ENCODE measurements at places on chromosomes 11 and 22.

DNA sequence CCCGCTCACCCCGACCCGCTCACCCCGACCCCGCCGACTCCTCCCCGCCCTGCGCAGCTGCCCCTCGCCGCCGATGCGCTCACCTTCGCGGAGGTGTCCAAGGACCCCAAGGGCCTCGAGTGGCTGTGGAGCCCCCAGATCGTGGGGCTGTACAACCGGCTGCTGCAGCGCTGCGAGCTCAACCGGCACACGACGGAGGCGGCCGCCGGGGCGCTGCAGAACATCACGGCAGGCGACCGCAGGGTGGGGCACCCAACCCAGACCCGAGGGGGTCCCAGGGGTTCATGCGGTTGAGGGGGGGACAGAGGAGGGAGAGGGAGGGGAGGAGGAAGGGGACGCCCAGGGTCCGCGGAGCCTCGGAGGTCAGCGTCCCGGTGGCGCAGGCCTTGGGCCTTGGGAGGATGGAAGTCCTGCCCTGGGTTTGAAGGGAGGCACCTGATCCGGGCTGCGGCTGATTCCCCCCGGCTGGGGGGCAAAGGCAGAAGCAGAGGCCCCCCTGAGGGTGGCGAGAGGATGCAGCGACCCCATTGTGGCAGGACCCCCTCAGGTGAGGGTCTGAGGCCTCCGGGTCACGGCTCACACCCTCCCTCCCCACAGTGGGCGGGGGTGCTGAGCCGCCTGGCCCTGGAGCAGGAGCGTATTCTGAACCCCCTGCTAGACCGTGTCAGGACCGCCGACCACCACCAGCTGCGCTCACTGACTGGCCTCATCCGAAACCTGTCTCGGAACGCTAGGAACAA is 9.2 kb downstream of the PKP3 start:
- DNase-seq = peak; percentile 11

DNA sequence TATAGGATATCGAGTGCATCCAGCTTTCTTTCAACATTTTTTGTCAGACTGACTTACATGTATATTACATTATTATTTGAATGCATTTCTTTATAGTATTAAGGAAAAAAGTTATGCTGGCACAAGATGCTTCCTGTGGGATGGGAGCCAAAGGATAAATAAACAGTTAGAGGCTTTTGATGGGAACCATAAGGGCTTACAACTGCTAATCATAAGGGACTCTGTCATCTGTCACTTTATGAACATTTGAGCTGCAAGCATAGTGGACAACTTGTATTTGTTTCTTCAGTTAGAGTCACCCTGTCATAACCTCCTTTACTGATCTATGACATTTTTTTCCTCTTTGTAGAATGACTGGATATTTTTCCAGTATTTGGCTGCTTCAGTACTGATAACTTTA is 132.4 kb upstream of the CHORDC1 start:
- DNase-seq = no peak

DNA sequence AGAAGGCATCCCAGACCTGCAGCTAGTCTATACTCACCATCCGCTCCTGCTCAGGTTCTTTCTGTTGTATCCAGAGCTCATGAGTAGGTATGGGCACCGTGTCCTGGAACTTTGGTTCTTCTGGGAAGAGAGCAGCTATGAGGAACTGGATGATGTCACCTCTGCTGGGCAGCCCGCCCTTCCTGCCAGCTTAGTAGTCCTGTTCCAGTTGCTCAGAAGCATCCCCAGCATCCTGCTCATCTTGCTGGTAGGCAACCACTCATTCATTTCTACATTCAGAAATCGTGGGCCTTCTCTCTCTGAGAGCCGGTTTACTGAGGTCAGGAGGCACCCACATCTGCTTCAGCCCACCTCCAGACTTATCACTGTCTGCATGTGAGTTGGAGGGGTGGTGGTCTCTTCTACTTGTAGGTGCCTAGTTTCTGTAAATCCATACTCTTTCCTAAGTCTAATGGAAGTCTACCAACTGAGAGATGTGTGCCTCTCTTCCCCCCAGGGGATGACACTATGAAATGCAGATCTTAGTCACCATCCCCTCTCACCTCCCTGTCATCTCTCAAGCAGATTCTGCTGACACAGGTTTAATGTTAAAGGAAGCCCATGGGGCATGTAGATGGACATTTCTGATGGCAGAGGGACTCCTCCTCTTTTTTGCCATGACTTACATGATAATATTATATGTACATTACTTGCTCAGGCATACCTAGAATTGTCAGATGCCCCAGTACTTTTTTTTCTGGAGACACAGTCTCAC is 29.6 kb upstream of the CCDC134 start:
- DNase-seq = no peak

- DNase-seq = peak; percentile 83
Observed at GRCh38 chr22:20418211-20418788, 19.3 kb downstream of the SCARF2 start.

GRCh38 chr22:38864361-38865191 is 7.4 kb downstream of the CBX6 start:
- DNase-seq = no peak

- no peak for DNase-seq
Observed at GRCh38 chr11:3186166-3186953, 21.2 kb upstream of the OSBPL5 start.

DNA sequence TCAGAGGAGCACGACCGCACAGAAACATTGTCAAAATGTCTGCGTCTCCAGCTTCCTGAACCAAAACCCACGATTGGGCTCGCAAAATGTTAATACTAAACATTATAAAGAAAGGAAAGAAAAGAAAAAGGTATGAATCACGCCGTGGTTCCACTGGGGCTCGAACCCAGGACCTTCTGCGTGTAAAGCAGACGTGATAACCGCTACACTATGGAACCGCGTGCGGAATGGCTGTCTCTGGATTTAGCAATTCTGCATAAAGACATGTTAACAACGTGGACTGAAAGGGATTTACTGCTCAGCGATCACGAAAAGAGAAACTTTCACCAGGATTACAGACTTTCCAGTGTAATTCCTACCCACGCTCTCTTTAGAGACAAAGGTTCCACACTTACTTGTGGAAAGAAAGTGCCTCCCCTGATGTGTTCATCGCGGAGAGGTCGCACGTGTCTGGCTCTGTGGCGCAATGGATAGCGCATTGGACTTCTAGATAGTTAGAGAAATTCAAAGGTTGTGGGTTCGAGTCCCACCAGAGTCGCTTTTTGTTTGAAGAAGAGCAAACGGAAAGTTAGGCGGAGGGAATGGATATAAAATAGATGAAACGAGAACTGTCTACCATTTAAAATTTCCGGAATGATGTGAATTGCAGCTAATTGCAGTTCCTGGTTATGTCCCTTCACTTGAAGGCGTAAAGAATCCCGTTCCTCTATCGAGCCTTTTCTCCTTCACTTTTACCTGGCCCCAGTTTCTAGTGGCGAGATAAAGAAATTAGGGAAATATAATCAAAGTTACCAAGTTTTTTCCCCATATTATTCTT is 39.7 kb downstream of the OR4D9 start:
- DNase-seq = peak; percentile 80

GRCh38 chr22:20130731-20131596 is 640 bp upstream of the ZDHHC8 start:
- DNase-seq = peak; percentile 77

GRCh38 chr11:121699801-121700200 is 247.0 kb upstream of the SORL1-AS1 start:
- no peak for DNase-seq

GRCh38 chr22:33492210-33492651 is 428.0 kb downstream of the LARGE1 start:
- DNase-seq = no peak

GRCh38 chr11:2912498-2912897 is 16.7 kb downstream of the PHLDA2 start:
- DNase-seq = no peak

- DNase-seq = no peak
Observed at GRCh38 chr11:57406337-57406904, 16.0 kb upstream of the PRG2 start.

GRCh38 chr22:46678785-46679700 is 58.9 kb downstream of the GRAMD4 start:
- DNase-seq = no peak

All from WTC11 (cell line).